ENCODE measurements at places on chromosomes 7 and 10.

DNA sequence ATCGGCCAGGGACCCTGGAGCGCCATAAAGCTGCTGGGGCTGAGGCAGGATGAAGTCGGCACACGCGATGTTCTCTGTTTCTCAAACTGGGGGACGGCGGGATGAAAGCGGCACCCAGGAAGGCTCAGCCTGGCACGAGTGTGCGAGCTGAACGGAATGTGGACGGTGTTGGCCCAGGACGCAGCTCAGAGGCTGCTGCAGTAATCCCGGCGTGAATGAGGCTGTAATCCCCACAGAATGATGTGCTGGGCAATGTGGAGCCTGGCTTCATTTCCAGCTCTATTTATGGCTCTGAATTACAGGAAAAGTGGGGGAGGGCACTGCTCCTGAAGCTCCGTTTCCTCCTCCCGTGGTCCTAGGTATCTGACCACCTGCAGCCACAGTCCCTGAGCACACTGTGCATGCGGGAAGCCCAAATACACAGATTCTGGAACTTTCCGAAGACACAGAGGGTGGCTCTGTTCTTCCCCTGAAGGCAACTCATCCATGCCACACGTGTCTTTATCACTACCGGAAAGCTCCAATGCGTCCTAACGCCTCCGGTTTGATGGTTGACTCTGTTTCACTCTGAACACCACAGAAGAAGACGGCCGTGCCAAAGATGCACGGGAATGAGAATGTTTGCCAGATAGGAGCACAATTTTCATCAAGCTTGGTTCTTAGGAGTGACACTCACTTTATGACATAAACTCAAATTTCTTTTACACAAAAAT is 37.6 kb downstream of the KLF6 start:
- DNase-seq = no peak

- no peak for DNase-seq
Measured at GRCh38 chr7:102450242-102450641, 14.4 kb downstream of the ALKBH4 start.

- peak; percentile 46 for DNase-seq
Measured at GRCh38 chr7:31744294-31744874, 57.4 kb downstream of the PPP1R17 start.

DNA sequence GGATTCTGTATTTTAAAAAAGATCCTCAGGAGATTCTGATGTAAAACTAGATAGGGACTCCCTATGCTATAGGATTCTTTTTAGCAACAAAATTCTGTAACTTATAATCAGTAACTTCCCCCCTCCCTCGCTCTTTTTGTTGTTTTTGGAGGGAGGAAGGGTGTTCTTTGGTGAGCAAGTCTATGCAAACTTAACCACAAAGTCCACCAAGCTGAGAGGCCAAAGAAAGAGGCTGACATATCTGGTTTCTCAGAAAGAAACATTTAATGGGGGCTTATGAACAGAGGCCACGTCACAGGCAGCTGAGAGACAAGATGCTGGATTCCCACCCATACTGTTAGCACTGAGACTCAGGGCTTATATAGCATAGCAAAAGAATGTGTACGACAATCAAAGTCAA is 14.3 kb upstream of the ABCB5 start:
- DNase-seq = no peak

DNA sequence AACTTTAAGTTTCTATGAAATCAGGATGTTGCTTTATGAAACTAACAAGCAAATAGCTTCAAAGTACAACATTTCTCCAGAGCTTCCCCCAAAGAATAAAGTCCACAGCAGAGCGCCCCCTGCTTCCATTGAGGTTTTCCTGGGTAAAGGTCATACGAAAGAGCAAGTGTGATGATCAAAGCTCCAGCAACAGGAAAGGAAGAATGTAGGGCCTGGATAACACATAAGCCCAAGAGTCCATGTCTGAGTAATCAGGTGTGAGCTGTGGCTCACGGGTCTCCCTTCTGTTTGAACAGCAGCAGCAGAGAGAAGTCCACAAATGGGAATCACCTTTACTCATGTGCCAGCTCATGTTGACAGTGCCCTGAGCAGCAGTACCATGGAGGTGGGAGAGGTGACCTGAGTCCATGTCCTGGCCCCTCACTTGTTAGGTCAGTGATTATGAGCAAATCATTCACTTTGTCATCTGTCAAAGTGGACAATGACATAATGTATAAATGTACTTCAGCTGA is 50.5 kb downstream of the MRPL32 start:
- no peak for DNase-seq

All from activated CD4-positive, alpha-beta T cell treated with anti-CD3 and anti-CD28 coated beads, Interleukin-2, amount 50 U/mL, for 16 hours (primary cell).